Renal cortex interstitium (tissue), 15 donors: ENCODE measurements at places on chromosomes 5 and 9.

DNA sequence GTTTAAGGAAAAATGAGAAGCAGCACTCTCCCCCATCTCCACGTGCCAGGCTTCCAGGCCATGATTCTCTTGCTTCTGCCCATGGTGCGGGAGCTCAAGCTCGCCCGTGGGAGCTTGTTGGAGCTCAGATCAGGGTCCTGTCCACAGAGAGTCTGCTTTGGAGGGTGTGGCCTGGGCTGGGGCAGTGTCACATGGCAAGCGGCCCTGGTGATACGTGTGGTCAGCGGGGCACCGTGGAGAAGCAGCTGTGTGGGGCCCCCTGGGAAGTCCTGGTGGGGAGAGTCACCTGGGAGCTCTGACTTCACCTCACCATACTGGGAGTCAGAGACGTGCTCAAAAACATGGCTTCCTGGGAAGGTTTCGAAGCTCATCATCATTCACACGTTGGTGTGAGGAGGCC is 275.3 kb downstream of the GADD45G start:
- DNase-seq, result no peak

- DNase-seq, result no peak
Observed at GRCh38 chr5:158848634-158849033, 251.1 kb downstream of the EBF1 start.

DNA sequence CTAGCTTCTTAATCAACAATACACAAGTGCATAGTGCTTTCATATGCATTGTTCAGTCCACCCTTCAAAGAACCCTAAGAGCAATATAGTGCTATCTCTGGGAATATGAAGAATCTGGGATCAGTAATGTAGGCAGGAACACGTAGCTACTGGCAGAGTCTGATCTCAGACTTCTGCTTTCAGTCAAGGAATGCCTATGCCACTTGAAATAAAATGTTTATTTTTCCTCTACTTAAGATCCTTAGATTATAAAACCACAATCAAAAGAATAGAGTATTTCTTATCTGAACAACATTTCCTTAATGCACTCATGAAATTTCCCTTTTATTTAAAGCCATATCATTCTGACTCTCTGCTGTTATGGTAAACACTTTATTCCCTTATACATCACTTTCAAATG is 1407.8 kb upstream of the C9orf72 start:
- no peak for DNase-seq

GRCh38 chr9:85202596-85202995 is 533.1 kb downstream of the NTRK2 start:
- DNase-seq, result no peak

- DNase-seq, result no peak
Observed at GRCh38 chr5:81241001-81241400, 7.9 kb downstream of the CKMT2 start.

- DNase-seq, result no peak
Observed at GRCh38 chr9:136678624-136679023, 8.6 kb downstream of the AGPAT2 start.

- DNase-seq, result no peak
Observed at GRCh38 chr9:71607461-71607881, 160.8 kb downstream of the CEMIP2 start.

- DNase-seq, result no peak
Observed at GRCh38 chr5:148626081-148626613, 28.2 kb downstream of the HTR4 start.

DNA sequence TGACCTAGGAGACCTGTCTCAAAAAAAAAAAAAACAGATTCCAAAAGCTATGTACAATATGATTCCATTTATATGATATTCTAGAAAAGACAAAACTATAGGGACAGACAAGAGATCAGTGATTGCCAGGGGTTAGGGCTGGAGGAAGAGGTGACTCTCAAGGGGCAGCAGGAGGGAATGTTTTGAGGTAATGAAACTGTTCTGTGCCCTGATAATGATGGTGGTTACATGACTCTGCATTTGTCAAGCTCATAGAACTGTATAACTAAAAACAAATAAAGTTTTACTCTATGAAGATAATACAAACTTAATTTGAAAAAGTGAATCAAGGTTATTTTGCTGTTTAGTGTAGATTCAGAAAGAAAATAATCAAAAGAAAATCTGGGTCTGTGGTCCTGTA is 125.3 kb upstream of the IQGAP2 start:
- DNase-seq, result no peak

DNA sequence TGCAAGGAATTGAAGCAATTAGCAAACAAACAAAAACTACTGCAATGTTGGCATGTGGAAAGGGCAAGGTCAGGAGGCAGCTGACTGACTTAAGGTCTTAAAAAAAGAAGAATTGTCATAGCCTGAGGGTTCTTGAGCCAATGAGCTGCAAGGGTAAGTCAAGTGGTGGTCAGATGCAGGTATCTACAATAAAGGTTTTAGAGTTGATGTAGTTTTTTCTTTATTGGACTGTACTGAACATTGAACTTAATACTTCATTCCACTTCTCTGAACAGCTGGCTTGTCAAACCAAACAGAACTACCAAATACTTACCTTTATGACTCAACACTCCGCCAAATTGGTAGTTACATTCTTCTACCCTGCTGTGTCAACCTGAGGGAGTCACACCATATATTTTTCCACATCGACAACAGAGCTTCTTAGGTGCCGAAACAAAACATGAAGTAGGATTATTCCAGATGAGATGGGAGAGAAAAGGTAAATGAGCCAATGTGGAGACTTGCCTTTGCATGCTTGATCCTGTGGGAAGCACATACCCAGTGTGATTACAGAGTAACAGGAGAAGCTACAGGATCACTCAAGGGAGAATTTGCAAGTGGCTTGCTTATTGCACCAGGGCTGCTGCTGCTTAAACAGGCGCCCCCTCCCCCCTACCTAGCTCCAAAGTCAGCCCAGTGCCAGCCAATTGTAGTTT is 35.3 kb downstream of the EQTN start:
- DNase-seq, result no peak

DNA sequence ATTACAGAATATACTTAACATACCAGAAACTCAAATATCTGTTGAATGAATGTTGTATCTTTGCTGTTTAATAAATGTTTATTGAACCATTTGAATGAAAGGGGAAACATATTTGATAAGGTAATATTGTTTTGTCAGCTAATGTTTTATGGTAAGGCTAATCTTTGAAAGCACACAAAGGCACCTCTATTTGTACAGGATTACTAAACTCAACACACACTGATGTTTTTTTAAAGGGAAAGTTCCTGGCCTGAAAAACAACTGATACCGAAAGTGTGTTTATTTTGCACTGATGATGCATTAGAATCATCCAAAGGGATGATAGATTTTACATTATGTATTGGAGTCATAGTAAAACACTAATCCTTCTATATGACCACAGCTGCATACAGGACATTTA is 82.5 kb downstream of the ADCY2 start:
- DNase-seq, result no peak
